ENCODE measurements at places on chromosomes 1 and 21.

DNA sequence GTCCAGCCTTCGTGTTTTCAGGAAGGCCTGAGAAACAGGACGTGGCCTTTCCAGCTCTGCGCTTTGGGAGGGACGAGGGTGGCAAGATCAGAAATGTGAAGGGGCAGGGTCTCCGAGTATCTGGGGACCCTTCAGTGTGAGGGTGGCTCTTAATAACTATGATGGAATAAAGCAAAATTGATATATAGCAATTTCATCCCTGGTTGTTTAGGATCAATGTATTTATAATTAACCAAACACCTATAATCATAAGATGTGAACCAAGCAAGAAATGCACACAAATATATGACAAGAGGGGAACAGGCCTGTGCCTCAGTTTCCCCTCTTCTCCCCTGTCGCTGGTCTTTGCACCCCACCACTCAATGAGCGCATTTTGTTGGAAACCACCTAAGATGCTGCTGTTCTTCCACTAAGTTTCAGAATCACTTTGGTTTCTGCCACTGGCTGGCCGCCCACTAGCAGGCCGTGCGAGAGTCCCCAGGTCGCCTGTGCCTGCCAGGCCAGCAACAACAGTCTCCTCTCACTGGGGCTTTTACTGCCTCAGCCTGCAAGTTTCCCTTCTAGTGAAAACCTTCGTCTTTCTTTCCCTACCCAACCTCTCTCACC lies 36.6 kb downstream of the UBASH3A start:
- no peak for DNase-seq

GRCh38 chr1:173867753-173868265 lies at the start of gene GAS5:
Gene GAS5 (minus strand): TSS chr1:173867989.
- peak; percentile 100 for DNase-seq

DNA sequence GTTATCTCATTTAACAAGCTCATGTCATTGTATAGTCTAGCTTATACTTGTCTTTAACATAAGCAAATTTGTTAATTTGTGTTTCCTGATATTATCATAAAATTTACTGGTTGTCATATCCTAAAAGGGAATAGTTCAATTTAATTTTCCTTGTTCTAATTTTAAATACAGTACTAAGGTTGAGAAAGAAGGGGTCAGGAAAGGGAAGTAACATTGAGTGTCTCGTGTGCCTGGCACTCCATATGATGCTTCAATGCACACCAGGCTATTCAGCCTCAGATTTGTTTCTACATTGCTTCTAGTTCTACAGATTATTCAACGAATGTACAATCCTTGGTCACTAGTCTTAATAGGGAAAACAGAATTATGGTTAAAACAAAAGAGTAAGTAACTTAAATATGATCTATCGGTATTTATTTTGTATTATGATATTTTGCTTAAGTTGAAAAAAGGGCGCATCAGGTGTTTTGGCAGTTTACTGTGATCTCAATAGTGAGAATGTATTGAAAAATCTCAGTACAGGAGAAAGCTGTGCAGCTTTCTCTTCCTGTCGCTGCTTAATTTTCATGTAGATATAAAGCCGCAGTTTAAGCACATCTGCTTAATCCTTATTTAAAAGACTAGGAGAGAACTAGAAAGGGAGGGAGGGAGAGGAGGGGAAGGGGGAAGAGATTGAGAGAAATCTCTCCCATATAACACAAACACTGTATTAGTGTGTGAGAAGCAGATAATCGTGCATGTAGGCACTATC lies 13.0 kb downstream of the PTPRC start:
- no peak for DNase-seq

DNA sequence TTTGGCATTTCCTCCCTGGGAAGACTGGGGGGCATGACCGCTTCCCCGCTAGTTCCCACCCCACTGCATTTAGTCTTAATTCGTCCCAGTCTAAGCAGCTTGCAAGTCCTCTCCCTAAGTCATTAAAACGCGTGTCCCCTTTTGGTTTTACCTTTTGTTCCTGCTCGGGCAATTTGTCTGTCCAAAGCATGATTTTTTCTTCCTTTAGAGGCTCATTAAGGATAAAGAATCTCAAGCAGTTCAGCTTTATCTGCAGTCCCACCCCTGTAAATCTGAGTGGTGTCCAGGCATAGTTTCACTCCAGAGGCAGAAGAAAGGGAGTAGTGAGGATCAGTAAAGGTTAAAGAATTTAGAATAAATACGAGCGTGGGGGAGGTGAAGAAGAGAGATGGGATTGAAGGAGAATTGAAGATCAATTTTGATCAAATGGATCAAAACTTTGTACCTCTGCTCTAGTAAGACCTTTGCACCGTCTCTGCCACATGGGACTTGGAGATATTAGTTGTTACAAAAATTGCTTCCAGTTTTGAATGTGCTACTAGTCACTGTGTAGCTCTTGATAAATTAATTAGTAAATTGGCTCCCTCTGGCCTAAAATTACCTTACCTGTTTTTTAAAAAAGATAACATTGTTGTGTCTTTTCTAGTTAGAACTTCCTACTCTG lies 989 bp upstream of the ETV3 start:
- no peak for DNase-seq

DNA sequence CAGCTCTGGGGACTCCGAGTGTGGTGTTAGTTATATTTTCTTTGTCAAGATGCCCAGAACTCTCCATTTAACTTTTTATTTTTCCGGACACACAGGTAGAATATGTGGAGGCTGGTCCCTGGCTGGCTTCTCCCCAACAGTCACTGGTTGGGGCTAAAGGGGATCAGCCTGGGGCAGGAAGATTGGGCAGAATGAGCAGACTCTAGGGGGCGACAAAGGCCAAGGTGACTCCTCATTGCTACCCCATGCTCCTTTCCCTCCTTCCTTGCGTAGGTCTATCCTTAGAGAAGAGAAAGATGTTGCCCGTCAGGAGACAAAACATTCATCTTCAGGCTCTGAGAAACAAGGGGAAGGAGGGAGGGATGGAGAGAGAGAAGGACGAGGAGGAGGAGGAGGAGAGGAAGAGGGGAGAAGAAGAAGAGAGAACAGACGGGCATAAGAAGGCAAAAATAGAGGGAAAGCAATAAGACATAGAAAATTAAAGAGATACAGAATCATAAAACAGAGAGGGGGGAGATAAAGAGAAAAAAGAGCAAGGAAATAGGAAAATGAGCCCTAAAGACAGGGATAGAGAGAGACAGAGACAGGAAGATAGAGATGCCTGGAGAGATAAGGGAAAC lies 89.9 kb downstream of the FOXD2 start:
- no peak for DNase-seq
